ENCODE measurements at places on chromosomes 1 and 21.

GRCh38 chr1:21631944-21632887 lies 36.9 kb downstream of the RAP1GAP start:
- no peaks in the 10 kb centered on the region for H3K36me3 ChIP-seq
- no peak overlapping the region for H3K4me3 ChIP-seq
- no peak for DNase-seq
- H3K27me3 ChIP-seq = peaks cover 13% of the 10 kb centered on the region

- peaks cover 9% of the 10 kb centered on the region for H3K27me3 ChIP-seq
- no peak overlapping the region for H3K4me3 ChIP-seq
- DNase-seq = no peak
- no peaks in the 10 kb centered on the region for H3K36me3 ChIP-seq
- H3K4me1 ChIP-seq = no peaks in the 10 kb centered on the region
Observed at GRCh38 chr1:6762060-6762459, 23.2 kb upstream of the CAMTA1 start.

- no peaks in the 10 kb centered on the region for H3K4me1 ChIP-seq
- no peak overlapping the region for H3K27ac ChIP-seq
- H3K36me3 ChIP-seq = peaks cover 63% of the 10 kb centered on the region
- DNase-seq = no peak
- no peak overlapping the region for H3K4me3 ChIP-seq
Observed at GRCh38 chr21:14080040-14080763, 130.6 kb downstream of the LIPI start.

DNA sequence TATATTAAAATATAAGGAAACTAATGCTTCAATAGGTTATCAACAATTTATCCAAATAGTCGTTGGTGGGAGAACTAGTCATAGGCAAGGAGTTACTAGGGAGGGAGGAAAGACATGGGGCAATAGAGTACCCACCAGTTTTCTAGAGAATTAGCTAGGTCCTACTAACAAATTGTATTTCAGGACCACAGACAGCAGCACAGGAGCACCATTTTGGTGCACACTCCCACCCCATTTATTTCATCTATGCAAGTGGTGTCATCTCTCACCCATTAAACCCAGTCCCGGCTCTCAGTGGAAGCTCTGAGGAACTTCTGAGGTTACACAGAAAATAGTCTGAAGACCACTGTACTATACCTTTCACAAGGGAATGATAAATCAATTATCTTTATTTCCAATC lies 89.0 kb upstream of the BCAR3 start:
- DNase-seq = peak; percentile 24
- H3K4me3 ChIP-seq = no peak overlapping the region
- no peak overlapping the region for H3K27ac ChIP-seq
- H3K27me3 ChIP-seq = peaks cover 11% of the 10 kb centered on the region
- no peaks in the 10 kb centered on the region for H3K36me3 ChIP-seq

- peaks cover 13% of the 10 kb centered on the region for H3K4me1 ChIP-seq
- no peak for DNase-seq
- H3K4me3 ChIP-seq = no peak overlapping the region
Observed at GRCh38 chr1:184480736-184481135, 93.9 kb downstream of the C1orf21 start.

GRCh38 chr21:29943885-29944284 lies 4.1 kb upstream of the GRIK1 start:
- H3K27ac ChIP-seq = no peak overlapping the region
- no peak overlapping the region for H3K4me3 ChIP-seq
- peaks cover 40% of the 10 kb centered on the region for H3K27me3 ChIP-seq
- peaks cover 7% of the 10 kb centered on the region for H3K4me1 ChIP-seq
- DNase-seq = no peak
- no peaks in the 10 kb centered on the region for H3K36me3 ChIP-seq

GRCh38 chr1:59804301-59804700 lies 10.4 kb upstream of the HOOK1 start:
- no peak overlapping the region for H3K4me3 ChIP-seq
- DNase-seq = no peak
- H3K36me3 ChIP-seq = no peaks in the 10 kb centered on the region

- H3K27me3 ChIP-seq = no peaks in the 10 kb centered on the region
- H3K4me3 ChIP-seq = no peak overlapping the region
- H3K4me1 ChIP-seq = peaks cover 21% of the 10 kb centered on the region
- DNase-seq = no peak
- H3K36me3 ChIP-seq = peaks cover 5% of the 10 kb centered on the region
Observed at GRCh38 chr1:180845352-180845751, 67.3 kb upstream of the KIAA1614 start.

GRCh38 chr1:232262991-232263390 lies 366.9 kb downstream of the SIPA1L2 start:
- H3K4me3 ChIP-seq = no peak overlapping the region
- no peaks in the 10 kb centered on the region for H3K36me3 ChIP-seq
- peaks cover 4% of the 10 kb centered on the region for H3K27me3 ChIP-seq

DNA sequence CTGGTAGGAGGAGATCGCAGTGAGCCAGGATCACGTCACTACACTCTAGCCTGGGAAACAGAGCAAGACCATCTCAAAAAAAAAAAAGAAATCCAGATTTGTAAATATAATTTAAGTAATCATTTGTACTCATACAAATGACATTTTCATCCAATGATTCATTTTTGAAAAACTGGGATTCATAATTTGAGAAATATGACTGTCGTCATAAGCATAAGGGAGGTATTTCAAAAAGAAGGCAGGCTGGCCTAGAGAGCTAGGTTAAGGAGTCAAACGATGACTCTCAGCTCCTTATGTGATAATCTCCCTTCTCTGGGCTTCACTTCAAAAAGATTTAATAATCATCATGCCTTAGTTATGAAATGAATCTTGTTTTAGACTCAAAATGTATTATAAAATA lies 2.3 kb downstream of the GART start:
- H3K4me3 ChIP-seq = peak overlapping the region; percentile 36
- no peaks in the 10 kb centered on the region for H3K27me3 ChIP-seq
- H3K4me1 ChIP-seq = peaks cover 29% of the 10 kb centered on the region
- no peak overlapping the region for H3K27ac ChIP-seq

DNA sequence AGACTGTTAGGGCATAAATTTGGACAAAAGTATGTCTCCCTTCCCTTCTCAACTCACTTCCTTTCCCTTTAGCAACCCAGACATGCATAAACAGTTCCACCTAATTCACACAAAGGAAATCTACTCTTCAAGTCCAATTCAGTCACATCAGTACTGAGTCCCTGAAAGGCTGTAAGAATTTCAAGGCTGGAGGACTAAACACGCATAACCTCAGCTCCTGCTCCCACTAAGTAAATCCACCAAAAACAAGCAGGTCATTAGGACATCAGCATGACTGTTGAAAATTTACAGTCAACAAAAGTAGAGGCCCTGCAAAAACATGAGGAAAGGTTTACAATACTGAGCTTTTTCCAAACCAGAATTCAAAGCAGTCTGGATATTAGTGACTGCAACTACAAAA lies 18.4 kb downstream of the SETD4 start:
- H3K27me3 ChIP-seq = no peaks in the 10 kb centered on the region
- H3K27ac ChIP-seq = no peak overlapping the region
- DNase-seq = no peak
- peaks cover 60% of the 10 kb centered on the region for H3K36me3 ChIP-seq

GRCh38 chr1:200279810-200280411 lies 129.9 kb downstream of the ZNF281 start:
- no peaks in the 10 kb centered on the region for H3K27me3 ChIP-seq
- no peaks in the 10 kb centered on the region for H3K36me3 ChIP-seq
- H3K27ac ChIP-seq = no peak overlapping the region
- no peak overlapping the region for H3K4me3 ChIP-seq

DNA sequence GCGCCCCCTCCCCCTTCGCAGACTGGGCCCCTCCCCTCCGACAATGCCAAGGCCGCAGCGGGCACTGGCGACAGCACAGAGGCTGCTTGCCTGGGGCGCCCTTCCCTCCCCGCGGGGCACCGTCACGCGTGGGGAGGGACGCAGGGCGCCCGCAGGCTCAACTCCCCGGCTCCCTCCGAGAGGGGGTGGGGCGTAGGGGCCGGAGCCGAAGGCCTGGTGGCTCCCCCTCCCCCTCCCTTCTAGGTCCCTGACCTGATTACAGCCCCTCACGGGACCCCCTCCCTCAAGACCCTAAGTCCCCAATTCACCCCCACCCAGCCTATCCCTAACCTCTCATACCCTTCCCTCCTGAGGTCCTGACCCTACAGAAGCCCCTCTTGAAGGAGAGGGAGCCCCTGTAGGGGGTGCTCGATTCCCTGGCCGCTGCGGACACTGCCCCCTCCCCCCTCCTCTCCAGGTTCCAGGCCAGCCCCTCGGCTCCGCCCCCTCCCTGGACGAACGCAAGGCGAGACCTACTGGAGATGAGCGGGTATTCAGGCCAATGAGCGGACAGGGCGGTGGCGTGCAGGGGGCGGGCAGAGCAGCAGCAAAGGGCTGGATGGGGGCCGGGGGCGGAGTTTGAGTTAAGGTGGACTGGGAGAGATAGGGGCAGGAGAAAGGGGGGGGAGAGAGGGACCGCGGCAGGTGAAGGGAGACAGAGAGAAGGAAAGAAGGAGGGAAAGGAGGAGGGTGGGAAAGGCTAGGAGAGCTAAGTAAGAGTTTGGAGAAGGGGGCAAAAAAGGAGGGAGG lies 733 bp upstream of the ZBTB7B start:
- peak; percentile 100 for DNase-seq
- H3K36me3 ChIP-seq = no peaks in the 10 kb centered on the region
- peaks cover 43% of the 10 kb centered on the region for H3K4me1 ChIP-seq
- H3K27ac ChIP-seq = no peak overlapping the region
- peaks cover 4% of the 10 kb centered on the region for H3K27me3 ChIP-seq
- peak overlapping the region; percentile 87 for H3K4me3 ChIP-seq

DNA sequence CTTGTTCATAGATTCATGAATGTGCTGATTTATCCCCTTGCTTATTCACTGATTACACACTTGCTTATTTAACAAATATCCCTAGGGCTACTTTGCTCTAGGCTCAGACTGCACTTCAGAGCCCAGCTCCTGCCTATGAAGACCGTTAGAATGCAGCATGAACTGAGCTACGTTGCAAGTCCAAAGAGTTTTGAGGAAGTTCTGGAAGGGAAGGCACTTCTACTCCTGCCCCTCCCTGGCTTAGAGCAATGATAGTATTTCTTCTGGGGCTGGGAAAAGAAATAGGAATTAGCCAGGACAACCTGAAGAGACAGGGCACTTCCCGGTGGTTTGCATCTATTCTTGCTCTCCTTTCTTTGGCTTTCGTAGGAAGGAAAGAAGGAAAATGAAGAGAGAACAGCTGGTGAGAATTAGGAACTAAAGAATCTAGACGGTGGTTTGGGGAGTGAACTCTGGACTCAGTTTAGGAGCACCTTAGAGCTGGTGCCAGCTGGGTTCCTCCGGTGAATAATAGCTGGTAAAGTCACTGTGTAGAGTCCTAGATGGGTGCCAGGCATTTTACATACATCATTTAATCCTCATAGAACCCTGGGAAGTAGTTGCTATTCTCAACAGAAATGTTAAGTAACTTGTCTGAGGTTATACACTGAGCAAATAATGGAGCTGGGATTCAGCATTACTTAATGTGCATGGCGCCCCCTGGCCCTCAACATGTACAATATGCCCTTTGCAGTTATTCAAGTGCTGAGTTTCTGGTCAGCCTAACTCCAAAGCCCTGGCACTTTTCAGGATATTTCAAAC lies 65.9 kb downstream of the NDUFS5 start:
- H3K4me1 ChIP-seq = peaks cover 45% of the 10 kb centered on the region
- peaks cover 12% of the 10 kb centered on the region for H3K27me3 ChIP-seq
- no peak overlapping the region for H3K4me3 ChIP-seq
- H3K36me3 ChIP-seq = peaks cover 14% of the 10 kb centered on the region
- peak; percentile 54 for DNase-seq

DNA sequence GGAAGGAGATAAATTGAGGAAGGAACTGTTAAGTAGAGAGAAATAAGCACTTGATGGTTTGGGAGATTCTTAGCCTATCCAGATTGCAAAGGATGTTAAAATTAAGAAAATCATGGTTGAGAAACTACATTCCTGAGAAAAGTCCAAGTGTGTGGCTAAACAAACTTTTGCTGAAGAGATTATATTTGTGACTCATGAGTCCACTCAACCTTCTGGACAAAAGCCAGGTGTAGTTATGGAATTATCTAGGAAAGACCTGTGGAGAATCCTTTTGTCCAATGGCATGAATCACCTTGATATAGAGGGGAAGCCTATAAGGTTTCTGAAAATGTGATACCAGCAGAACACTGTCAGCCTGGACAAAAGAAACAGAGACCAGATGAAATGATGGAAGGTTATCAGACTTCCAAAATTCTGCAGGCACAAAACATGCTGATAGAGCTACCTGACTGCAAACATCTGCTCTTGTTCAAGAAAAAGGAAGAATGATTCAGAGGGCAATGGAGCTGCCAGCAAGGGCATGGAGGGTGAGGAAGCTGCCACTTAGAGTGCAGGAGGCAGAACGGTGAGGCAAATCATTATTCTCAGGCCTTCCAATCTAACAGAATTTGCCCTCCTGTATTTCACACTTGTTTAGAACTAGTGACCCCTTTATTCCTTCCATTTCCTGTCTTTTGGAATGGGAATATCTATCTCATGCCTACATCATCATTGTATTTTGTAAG lies 300.6 kb upstream of the PRMT6 start:
- H3K27ac ChIP-seq = no peak overlapping the region
- peaks cover 3% of the 10 kb centered on the region for H3K27me3 ChIP-seq
- H3K36me3 ChIP-seq = no peaks in the 10 kb centered on the region
- DNase-seq = no peak
- H3K4me1 ChIP-seq = no peaks in the 10 kb centered on the region
- H3K4me3 ChIP-seq = no peak overlapping the region

DNA sequence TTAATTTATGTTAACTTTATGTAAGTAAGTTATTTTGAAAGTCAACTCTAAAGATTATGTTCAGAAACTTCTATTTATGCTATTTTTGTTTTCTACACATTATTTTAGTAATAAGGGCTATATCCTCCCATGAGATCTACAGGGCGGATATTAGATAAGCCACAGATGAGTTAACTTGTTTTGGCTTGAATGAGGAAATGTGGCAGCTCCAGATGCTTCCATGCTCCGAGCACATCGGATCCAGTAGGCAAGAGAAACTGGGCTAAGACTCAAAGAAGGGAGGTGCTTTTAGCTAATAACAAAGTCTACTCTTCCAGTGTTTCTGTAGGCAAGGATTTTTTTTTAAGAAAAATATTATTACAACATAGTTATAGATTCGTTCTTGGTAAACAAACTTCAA lies 20.0 kb upstream of the LAMC1 start:
- no peak for DNase-seq
- H3K27ac ChIP-seq = no peak overlapping the region
- no peaks in the 10 kb centered on the region for H3K36me3 ChIP-seq
- H3K4me1 ChIP-seq = peaks cover 4% of the 10 kb centered on the region
- no peak overlapping the region for H3K4me3 ChIP-seq

DNA sequence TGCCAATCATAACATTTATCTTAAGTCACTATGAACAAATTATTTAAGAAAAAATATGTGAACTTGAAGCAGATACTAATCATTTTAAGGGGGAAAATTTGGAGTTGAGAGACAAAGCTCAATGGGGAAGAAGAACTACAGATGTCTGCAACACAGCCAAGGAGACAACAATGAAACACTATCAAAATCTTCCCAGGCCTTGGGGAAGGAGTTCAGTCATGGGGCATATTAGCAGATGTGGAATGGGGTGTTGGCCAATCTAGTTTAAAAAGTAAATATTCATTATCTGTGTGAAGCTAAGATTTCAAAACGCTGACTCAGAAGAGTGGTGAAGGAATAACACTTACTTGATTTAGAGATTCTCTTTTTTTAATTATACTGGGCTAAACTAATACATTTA lies 671.6 kb upstream of the ZP4 start:
- no peak overlapping the region for H3K27ac ChIP-seq
- H3K4me3 ChIP-seq = no peak overlapping the region
- H3K27me3 ChIP-seq = peaks cover 5% of the 10 kb centered on the region
- H3K36me3 ChIP-seq = no peaks in the 10 kb centered on the region
- no peaks in the 10 kb centered on the region for H3K4me1 ChIP-seq

- peaks cover 59% of the 10 kb centered on the region for H3K4me1 ChIP-seq
- H3K27me3 ChIP-seq = no peaks in the 10 kb centered on the region
- no peak overlapping the region for H3K4me3 ChIP-seq
- no peaks in the 10 kb centered on the region for H3K36me3 ChIP-seq
- H3K27ac ChIP-seq = no peak overlapping the region
Observed at GRCh38 chr1:178649582-178650350, 75.3 kb upstream of the RALGPS2 start.
